ENCODE measurements at places on chromosomes 16 and 17.

GRCh38 chr17:72187556-72187955 lies 66.7 kb downstream of the SOX9 start:
- DNase-seq = no peak

- DNase-seq = no peak
Measured at GRCh38 chr16:88071908-88072307, 120.7 kb downstream of the BANP start.

- DNase-seq = no peak
Measured at GRCh38 chr17:38533241-38533640, 72.5 kb downstream of the SRCIN1 start.

DNA sequence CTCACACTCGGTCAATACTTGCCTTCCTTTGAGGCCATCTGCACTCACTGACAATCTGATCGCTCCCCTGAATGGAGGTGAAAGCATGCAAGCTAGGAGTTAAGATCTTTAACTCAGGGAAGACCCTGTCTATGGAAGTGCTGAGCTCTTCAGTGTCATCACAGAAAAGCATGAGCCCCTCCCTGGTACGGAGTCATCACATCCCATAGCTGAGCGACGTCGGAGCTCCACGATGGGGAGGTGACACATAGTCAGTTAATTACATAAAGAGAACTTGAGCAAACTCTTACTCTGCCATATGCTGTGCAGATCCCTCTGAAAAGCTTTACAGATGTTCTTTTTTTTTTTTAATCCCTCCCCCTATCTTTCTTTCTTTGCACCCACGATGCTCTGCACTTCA lies 463.2 kb downstream of the WWOX start:
- DNase-seq = no peak

- no peak for DNase-seq
Measured at GRCh38 chr16:12148120-12148519, 171.6 kb downstream of the SNX29 start.

GRCh38 chr17:20852239-20852989 lies 190.4 kb downstream of the USP22 start:
- DNase-seq = no peak

DNA sequence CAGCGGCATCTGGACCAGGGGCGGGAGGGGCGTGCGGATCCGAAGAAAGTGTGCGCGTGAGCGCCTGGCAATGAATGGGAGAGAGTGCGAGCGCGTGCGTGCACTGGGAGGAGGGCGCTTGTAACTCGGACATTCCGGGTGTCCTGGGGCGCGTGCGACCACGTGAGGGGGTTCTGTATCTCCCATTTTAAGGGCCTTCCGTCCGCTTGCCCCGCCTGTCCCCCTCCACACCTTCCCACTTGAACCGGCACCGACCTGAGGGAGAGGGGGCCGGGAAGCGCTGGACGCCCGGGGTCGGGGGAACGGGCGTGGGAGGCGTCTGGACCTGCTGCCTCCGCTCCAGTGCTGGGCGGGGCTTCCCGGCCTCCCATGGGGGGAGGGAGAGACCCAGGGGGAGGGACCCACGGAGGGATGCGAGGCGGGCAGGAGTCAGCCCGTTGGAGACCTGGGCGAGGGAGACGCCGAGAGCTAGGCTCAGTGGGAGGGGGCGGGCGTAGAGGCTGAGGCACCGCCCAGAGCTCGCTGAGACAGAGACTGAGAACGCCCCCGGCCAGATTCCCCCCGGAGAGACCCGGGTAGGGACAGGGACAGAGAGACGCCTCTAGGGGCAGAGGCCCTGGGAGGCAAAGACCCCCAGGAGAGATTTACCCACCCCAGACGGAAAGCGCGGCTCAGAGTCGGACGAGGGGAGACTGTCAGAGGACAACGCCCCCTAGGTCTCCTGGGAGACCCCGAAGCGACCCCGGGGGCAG lies at the start of gene KREMEN2:
Gene KREMEN2, plus strand, starts transcription at position 553 of the 752 bp plus-strand sequence. CDS start 246 bp downstream, outside the sequence.
- DNase-seq = no peak

- DNase-seq = no peak
Measured at GRCh38 chr17:41308251-41308917, 725 bp downstream of the KRTAP16-1 start.

GRCh38 chr16:57576429-57576870 lies 34.0 kb downstream of the ADGRG5 start:
- DNase-seq = no peak

GRCh38 chr16:24975428-24975889 lies 39.7 kb downstream of the ARHGAP17 start:
- no peak for DNase-seq

DNA sequence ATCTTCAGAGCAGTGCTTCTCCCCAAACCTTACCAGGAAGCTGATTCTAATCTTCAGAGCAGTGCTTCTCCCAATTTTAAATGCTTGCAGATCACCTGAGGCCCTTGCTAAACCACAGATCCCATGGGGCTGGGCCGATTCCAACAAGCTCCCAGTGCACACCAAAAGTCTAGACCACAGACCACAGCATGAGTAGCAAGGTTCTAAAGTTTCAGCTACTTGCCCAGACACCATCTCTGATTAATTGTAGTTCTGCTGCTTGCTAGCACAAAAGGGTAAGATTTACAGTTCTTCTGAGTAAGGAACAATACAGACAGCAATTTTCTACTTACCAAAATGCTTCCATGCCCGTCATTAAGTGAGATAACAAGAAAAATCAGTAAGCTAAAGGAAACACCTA lies 12.2 kb downstream of the CLEC3A start:
- no peak for DNase-seq

DNA sequence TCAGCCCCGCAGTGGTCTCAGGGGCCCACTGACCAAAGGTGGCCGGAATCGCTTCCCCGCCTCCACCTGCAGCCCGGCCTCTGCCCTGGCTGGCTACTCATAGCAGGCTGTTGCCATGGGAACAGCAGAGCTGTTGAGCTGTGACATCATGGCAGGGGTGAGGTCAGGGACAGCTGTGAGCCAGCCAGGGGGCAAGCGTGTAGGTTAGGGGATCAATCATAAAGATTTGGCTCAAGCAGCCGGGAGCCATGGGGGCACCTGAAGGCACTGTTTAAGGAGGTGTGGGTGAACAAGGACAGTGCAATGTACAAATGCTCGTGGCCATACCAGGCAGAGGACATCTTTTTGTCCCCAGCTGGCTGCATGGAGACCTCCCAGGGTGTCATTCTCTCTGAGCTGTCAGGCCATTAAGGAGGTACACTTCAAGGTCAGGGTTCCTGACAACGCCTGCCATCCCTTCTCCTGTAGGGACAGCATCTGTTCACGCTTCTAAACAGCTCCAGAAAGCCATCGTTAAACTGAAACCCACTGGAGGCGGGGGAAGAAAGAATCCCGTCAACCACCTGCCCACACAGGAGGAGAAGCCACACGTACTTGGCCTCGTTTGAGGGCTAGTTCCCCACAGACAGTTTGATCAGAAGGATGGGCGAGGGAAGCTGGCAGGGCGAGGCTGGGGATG lies at the start of gene CEP295NL:
Gene CEP295NL, minus strand, starts transcription at position 101 of the 679 bp plus-strand sequence. CDS start 1,373 bp downstream, outside the sequence.
- no peak for DNase-seq

- no peak for DNase-seq
Measured at GRCh38 chr16:53309457-53309856, 124.8 kb upstream of the RBL2 start.
